ENCODE measurements at places on chromosomes 16 and 17. TPM values are rescaled to one million over a fixed set of nuclear protein-coding genes. Genes with fewer than 3 reads are reported as not detected.

PLXDC1 gene
- total RNA-seq: under 0.01 TPM

TERB1 gene
- not detected for total RNA-seq

KRTAP1-5 gene
- not detected for total RNA-seq

DNA sequence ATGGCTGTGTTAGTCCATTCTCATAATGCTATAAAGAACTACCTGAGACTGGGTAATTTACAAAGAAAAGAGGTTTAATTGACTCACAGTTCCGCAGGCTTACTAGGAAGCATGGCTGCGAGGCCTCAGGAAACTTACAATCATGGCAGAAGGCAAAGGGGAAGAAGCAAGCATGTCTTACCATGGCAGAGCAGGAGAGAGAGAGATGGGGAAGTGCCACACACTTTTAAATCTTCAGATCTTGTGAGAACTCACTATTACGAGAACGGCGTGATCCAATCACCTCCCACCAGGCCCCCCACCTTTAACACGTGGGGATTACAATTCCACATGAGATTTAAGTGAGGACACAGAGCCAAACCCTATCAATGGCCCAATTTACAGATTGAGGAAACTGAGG lies 96.5 kb downstream of the SDK2 start:
- DNase-seq: no peak

GRCh38 chr16:31727553-31727952 lies 146.1 kb upstream of the ZNF267 start:
- no peak for DNase-seq

DNA sequence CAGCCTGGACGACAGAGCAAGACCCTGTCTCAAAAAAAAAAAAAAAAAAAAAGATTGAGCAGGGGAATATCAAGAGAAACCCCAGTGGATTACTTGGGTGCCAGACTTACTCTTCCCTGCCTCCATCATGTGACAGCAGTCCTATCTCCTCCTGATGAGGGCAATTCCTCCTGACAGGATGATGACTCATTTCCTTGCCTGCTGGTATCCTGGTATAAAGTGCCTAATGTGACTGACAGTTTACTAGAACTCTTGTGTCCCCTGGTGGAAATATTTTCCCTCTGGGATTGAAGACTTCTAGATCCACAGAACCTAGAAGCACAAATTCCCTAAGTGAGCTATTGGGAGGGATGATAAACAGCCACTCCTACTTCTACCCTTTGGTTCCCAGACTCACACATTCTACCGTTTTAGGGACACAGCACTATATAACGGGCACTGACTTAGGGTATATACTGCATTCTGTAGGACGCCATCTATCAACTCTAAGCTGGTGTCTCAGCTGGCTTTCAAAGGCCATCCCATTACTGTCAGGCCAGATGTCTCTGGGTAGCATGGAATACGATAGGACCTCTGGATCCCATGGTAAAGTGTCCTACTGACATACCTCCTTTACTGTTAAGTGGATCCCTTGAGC lies 114.6 kb upstream of the MED13 start:
- no peak for DNase-seq

PPY gene
- total RNA-seq: 0.27 TPM

DNA sequence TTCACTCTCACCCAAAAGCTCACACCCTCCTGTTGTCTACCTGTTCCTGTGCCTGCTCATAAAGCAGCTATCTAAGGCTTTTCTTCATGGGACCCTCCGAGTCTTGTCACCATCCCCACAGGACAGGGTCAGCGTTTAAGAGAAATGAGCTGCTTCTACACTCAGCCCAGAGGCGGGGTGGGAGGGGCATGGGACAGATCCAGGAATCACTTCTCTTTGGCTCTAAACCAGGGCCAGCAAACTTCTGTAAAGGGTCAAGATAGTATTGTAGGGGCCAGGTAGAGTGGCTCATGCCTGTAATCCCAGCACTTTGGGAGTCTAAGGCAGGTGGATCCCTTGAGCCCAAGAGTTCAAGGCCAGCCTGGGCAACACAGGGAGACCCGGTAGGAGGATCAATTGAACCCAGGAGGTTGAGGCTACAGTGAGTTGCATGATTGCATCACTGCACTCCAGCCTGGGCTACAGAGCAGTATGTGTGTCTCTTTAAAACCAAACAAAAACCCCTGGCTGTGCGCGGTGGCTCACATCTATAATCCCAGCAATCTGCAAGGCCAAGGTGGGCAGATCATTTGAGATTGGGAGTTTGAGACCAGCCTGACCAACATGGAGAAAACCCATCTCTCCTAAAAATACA lies 23.2 kb upstream of the KLHL11 start:
- no peak for DNase-seq

- no peak for DNase-seq
Observed at GRCh38 chr16:64364894-64365293, 757.0 kb downstream of the CDH11 start.

- DNase-seq: no peak
Observed at GRCh38 chr16:1592446-1592845, 19.4 kb downstream of the IFT140 start.

LPO gene
- total RNA-seq: under 0.01 TPM

GRCh38 chr17:36132421-36132831 lies 28.8 kb downstream of the CCL4 start:
- no peak for DNase-seq

SARM1 gene
- total RNA-seq: 32.3 TPM

PDP2 gene
- total RNA-seq: 5.4 TPM

GRAPL gene
- 7.3 TPM for total RNA-seq

CACNG3 gene
- total RNA-seq: not detected

SLFN14 gene
- total RNA-seq: 0.27 TPM

DNA sequence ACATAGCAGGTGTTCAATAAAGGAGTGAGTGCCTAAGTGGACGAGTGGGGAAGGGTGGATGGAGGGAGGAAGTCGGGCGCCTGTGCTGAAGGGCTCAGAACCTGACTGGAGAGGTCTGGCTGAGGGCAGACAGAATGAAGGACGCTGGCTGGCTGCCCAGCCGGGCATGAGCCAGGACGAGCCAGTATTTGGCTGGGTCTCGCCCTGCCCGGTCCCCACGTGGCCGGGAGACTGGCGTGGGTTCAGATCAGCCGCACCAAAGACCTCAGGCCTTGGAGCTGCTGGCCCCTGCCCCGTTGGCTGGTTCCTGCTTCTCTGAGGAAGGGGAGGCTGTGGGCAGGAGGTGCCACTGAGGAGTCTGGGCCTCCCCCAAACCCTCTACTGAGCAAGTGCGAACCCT lies 79.8 kb downstream of the ENGASE start:
- DNase-seq: no peak

ADGRG3 gene
- total RNA-seq: 2.7 TPM

- DNase-seq: no peak
Observed at GRCh38 chr16:84513123-84513522, 8.7 kb upstream of the MEAK7 start.

DNA sequence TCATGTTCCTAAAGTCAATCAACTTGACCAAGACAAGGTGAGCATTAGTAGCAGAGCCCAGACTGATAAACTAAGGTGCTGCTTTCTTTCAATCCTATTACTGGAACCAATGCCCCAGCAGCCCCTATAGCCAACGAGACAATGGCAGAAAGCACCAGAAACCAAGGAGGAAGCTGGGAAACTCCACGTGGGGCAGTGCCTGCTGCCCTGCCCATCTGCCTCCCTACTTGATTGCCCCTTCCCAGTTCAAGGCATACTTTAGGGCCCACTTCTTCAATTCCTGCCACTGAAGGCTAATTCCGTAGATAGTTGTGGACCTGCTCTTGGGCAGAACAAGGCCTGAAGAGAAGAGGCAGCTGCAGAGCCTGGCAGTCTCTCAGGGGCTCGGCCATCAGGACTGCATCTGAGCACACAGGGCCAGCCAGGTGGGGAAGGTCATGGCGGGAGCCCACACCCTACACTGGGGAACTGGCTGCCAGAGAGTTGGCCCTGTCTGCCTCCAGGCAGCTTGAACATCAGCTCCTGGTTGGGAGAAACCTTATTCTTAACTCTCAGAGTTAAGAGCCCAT lies 30.9 kb downstream of the WSB1 start:
- DNase-seq: no peak

Data from hematopoietic multipotent progenitor cell (in vitro differentiated cells).